ENCODE measurements at places on chromosomes 4 and X. TPM values are rescaled to one million over a fixed set of nuclear protein-coding genes. Genes with fewer than 3 reads are reported as not detected.

Gene MAGEA12
- total RNA-seq: not detected

Gene CENPVL2
- not detected for total RNA-seq

Gene ARHGAP4
- total RNA-seq: 24.2 TPM

Gene VEGFD
- total RNA-seq: not detected

Gene CXCL6
- 2.2 TPM for total RNA-seq

Gene HOPX
- total RNA-seq: 1.8 TPM

Gene PRSS12
- total RNA-seq: 0.53 TPM

Gene C4orf50
- total RNA-seq: not detected

Gene CT55
- total RNA-seq: not detected

Gene ACE2
- not detected for total RNA-seq

Gene TMEM31
- not detected for total RNA-seq

Gene CORIN
- 0.19 TPM for total RNA-seq

Gene PIM2
- total RNA-seq: 5.3 TPM

Gene DMP1
- total RNA-seq: not detected

Gene RTL9
- total RNA-seq: not detected

Gene TCEAL1
- 21.2 TPM for total RNA-seq

Gene CSN1S1
- total RNA-seq: not detected

Gene SYTL4
- 10.5 TPM for total RNA-seq

Gene NAAA
- 98.4 TPM for total RNA-seq

Gene HAUS3
- total RNA-seq: 7.4 TPM

Gene SPANXA1
- total RNA-seq: not detected

Gene TSPAN5
- total RNA-seq: 38.1 TPM

Gene CXCL3
- 21.2 TPM for total RNA-seq

Gene GAGE2A
- not detected for total RNA-seq

Gene MAGEB2
- not detected for total RNA-seq

Gene EXOC1L
- not detected for total RNA-seq

Gene ENPP6
- total RNA-seq: 0.76 TPM

Gene MFAP3L
- total RNA-seq: 1.6 TPM

Gene PWWP3B
- 0.18 TPM for total RNA-seq

Gene GAGE12J
- total RNA-seq: not detected

Gene DRD5
- total RNA-seq: not detected

Gene HEPH
- 6.5 TPM for total RNA-seq

Gene LRCH2
- 2.7 TPM for total RNA-seq

Gene TMEM150C
- 10.7 TPM for total RNA-seq

Gene CFAP99
- total RNA-seq: not detected

Gene NXF2B
- not detected for total RNA-seq

Gene FATE1
- 0.41 TPM for total RNA-seq

All from glomerular endothelial cell (primary cell).